ENCODE measurements at places on chromosomes 2 and 18.
A peak's percentile ranks its signal among the peaks of the same experiment; 100 is the strongest.

GRCh38 chr2:20235655-20236305 lies 10.8 kb upstream of the SDC1 start:
- no peak for DNase-seq

DNA sequence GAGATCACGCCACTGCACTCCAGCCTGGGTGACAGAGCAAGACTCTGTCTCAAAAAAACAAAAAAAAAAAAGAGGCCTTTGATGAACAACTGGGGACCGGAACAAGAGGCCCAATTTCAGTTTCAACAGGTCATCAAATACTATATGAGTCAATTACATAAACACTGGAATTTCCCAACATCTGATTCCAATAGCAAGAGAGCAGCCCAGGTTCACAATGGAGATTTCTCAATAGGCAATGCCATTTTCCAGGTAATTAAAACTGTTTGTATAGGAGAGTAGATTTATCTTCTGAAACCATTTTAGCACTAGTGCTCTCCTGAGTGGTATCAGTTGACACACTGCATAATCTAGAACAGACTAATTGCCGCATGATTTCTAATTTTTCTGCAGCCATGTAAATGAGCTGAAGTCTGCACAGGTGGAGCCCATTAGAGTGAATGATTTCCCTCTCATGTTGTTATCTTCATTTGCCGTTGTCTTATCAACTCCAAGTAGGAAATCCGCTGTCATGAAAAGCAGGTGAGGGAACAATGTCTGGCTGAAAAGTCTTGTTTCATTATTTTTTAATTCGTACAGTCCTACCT lies 264.1 kb upstream of the MEIS1 start:
- peak; percentile 56 for DNase-seq

- DNase-seq, result no peak
These were observed 25.4 kb upstream of the RAB27B start for GRCh38 chr18:54802686-54803395.

- DNase-seq, result no peak
These were observed 15.6 kb downstream of the SUCLG1 start for GRCh38 chr2:84443477-84443876.

GRCh38 chr2:133486771-133487191 lies 81.5 kb downstream of the NCKAP5 start:
- no peak for DNase-seq

GRCh38 chr2:7774481-7774880 lies 857.3 kb downstream of the RNF144A start:
- no peak for DNase-seq

DNA sequence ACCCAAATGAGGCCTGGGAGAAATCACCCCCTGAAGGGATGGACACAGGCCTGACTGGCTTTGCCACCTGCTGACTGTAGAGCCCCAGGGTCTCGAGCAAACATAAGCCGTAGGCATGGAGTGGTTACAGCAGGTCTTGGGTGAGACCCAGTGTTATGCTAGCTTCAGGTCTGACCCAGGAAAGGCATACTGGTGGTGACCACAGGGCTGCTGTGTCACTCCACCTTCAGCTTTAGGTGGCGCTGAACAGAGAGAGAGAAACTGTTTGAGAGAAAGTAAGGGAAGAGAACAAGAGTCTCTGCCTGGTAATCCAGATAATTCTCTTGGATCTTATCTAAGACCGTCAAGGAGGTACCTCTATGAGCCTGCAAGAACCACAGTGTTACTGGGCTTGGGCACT lies 1544.2 kb upstream of the TMEFF2 start:
- DNase-seq, result no peak

- DNase-seq, result no peak
These were observed 85.4 kb downstream of the FMNL2 start for GRCh38 chr2:152420363-152420762.

DNA sequence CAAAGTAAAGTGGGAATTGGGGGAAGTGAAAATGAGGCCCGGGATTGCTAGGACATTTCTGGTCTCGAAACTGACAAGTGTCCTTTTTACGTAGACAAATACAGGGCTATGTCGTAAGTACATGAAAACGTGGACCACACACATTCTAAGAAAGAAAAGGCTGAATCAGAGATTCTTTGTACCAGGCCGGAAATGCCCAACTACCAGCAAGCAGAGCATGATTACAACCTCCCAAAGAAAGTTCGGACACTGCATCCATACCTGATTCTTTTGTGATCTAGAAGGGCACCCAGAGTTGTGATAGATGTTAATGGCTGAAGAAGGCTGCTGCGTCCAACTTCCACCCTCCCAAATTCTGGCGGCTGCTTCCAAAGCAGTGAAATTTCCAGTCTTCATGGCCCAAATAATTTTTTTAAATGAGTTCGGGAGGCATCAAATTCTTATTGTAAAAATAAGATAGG lies 1.7 kb downstream of the RBMS1 start:
- no peak for DNase-seq

- no peak for DNase-seq
These were observed 798.8 kb upstream of the HS6ST1 start for GRCh38 chr2:129117434-129117833.

- DNase-seq, result no peak
These were observed 60.0 kb downstream of the MAPK4 start for GRCh38 chr18:50619861-50620275.

- DNase-seq, result no peak
These were observed 928.8 kb downstream of the CNTNAP5 start for GRCh38 chr2:124953921-124954320.

- DNase-seq, result peak; percentile 65
These were observed 79.7 kb upstream of the MSH2 start for GRCh38 chr2:47323009-47323821.

DNA sequence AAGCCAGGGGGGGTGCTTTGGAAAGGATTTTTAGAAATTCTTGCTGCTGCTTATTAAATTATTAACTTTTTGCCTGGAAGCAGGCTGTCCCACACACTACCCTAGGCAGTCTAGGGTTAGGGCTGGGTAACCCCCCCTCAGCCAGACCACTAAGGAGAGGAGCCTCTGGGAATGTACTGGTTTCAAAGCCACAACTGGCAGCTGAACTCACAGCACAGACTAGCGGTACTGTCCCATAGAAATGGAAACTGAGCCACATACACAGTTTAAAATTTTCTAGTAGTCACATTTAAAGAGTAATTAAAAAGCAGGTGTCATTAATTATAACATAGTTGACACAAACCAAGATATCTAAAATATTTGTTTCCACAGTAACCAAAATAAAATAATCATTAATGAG lies 50.1 kb downstream of the SPRED2 start:
- no peak for DNase-seq

GRCh38 chr2:19250906-19251305 lies 107.5 kb downstream of the OSR1 start:
- DNase-seq, result no peak

DNA sequence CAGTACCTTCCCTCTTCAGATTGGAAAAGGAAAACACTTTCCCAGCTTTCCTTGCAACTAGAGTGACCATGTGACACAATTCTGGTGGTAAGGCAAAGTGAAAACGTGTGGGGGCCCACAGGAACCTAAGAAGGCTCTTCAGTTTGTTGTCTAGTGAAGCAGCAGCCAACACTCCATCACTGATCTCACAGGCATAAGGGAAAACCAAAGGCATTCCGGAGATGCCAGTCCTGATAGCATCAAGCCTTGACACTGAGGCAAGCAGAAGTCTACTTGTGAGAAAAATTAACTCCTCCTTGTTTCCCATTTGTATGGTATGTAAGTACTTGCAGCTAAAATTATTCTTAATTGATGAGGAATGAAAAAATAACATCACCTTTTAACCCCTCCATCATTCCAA lies 88.3 kb downstream of the ETAA1 start:
- no peak for DNase-seq

DNA sequence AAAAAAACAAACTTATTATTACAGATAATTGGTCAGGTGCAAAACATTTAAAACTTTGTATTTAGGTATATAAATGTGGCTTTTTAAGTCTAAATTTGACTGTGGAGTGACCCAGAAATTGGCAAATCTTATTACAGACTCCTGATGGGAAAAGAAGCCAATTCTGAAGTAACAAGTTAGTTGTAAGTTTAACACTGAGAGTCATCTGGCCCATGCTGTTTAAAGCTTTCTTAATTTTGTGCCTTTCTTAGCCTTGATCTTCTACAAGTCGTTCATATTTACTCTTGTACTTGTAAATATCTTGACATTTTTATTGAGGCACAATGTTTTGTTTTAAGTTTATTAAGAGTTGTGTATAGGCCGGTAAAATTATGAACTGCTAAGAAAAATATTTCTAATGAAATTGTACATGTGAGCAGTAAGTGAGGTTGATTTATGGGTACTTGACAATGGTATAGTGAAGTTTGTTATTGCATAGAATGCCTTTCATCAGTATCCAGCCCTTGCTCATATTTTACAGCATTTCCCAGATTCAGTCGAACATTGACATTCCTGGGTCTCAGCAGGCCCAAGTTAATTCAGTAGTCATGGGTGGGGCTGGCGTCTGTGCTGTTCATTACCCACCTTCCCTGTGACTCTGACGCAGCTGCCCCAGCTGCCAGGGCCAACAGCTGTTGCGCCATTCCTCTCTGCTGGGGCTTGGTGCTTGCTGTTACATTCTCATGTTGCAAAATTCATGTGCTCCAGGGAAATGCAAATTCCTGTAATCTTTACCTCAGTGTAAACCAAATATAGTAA lies 121.4 kb downstream of the ZNF236 start:
- no peak for DNase-seq

DNA sequence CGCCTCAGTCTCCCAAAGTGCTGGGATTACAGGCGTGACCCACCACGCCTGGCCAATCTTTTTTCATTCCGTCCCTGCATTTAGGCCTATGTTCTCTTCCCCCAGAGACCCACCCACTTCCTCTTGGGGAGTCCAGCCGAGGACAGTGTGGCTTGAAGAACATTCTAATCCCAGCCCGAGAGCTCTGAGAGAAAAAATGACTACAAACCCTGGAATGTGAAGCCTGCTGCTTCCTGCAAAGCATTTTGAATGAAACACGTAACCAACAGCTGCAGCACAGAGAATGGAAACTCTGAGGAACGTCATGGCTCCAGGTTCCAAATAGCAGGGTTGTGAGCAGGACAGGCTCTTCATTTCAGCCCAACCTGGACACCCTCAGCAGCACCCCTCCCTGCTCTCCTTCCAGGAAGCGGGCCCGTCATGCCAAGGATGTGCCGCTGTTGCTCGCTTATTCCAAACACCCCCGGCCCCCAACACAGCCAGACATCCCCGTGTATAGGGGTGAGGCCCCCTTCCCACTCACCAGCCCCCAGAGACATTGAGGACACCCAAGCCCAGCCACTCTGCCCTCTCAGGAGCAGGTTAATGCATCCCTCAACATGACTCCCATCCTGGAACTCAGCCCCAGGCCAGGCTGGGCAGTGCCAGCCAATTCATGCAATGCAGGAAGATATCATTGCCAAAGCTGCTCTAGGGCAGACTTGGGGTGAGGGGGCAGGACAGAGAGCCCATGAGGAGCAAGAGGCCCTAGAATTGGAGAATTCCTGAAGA lies 139.8 kb downstream of the ZFP36L2 start:
- DNase-seq, result no peak

- DNase-seq, result no peak
These were observed 239.1 kb downstream of the CPS1 start for GRCh38 chr2:210795506-210795905.

- DNase-seq, result no peak
These were observed 549 bp upstream of the DPP4 start for GRCh38 chr2:162074632-162074895.

DNA sequence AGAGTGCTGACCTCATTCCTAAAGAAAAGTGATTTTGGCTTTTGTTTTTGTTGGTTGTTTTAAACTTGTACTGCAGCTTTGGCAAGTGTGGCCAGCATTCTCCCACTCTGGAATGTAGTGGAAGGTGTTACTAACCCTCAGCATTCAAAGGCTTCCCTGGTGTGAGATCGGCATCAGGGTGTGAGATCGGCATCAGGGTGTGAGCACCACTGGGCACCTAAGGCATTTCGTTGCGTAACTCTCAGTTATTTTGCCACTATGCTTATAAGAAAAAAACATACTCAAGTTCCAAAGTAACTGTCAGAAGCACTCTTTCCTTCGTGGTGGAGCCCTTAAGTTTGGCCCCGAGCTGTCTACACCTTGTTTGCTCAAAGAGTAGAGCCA lies 1.7 kb downstream of the CYBRD1 start:
- DNase-seq, result no peak

DNA sequence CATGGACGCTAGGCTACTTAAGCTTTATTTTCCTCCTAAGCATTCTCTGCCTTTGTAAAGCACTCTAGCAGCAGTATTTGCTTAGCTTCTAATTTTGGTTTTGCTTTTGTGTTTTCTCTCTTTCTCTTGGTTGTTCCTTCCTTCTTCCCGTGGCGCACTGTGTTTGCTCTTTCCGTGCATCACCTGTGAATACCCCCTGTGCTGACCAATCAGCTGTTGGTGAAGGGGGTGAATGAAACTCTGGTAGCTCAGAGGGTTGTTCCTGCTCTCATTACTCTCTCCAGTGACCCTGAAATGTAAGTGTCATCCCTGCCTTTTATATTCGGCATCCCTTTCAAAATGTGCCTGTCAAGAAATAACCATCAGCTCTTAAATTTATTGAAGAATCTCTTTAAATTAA lies 45.5 kb upstream of the TNFRSF11A start:
- DNase-seq, result peak; percentile 76

DNA sequence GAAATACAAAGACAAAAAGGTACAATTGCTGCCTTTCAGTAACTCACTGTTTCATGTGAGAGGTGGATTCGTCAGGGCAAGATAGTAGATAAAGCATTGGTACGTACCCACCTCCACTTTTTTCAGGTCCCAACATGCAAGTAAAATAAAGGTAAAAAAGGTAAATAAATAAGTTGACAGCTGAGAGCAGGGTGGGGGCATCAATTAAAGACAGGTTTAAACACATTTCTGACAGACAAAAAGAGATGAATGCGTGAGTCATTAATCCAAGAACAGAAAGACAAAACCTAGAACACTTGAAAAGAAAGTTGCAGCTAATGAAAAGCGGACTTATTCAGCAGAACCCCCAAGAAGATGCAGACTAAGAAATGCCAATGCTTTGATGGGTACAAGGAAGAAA lies 979.6 kb upstream of the CDH2 start:
- no peak for DNase-seq

DNA sequence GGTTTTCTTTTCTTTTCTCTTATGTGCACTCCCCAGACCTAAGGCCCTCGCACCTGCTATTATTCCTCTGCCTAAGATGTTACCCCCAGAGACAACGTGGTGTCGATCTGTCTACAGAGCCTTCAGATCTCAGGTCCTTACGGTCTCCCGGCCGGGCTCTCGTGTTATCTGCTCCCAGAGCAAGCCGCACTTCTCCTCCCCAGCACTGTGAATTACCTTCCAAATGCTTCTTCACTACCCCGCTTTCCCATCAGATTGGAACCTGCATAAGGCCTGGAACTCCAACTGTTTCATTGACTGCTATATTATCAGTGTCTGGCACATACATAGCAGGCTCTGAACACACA lies 71.2 kb upstream of the ODC1 start:
- DNase-seq, result no peak

GRCh38 chr2:31070339-31071125 lies 67.7 kb downstream of the GALNT14 start:
- no peak for DNase-seq

GRCh38 chr2:22817197-22817596 lies 567.8 kb upstream of the KLHL29 start:
- no peak for DNase-seq
